ENCODE measurements at places on chromosomes 12 and 14. TPM values are rescaled to one million over a fixed set of nuclear protein-coding genes. Genes with fewer than 3 reads are reported as not detected.

- H3K4me3 ChIP-seq: no peak overlapping the region
- H3K27ac ChIP-seq: no peak overlapping the region
- peaks cover 12% of the 10 kb centered on the region for H3K4me1 ChIP-seq
- DNase-seq: peak; percentile 8
- H3K27me3 ChIP-seq: peaks cover 9% of the 10 kb centered on the region
These were observed 175.9 kb upstream of the C14orf180 start for GRCh38 chr14:104403421-104404220.

- H3K27me3 ChIP-seq: peaks cover 33% of the 10 kb centered on the region
- no peak overlapping the region for H3K27ac ChIP-seq
- H3K36me3 ChIP-seq: no peaks in the 10 kb centered on the region
These were observed 179.4 kb downstream of the PHLDA1 start for GRCh38 chr12:75852143-75852542.

The ASPG gene
- total RNA-seq: not detected

DNA sequence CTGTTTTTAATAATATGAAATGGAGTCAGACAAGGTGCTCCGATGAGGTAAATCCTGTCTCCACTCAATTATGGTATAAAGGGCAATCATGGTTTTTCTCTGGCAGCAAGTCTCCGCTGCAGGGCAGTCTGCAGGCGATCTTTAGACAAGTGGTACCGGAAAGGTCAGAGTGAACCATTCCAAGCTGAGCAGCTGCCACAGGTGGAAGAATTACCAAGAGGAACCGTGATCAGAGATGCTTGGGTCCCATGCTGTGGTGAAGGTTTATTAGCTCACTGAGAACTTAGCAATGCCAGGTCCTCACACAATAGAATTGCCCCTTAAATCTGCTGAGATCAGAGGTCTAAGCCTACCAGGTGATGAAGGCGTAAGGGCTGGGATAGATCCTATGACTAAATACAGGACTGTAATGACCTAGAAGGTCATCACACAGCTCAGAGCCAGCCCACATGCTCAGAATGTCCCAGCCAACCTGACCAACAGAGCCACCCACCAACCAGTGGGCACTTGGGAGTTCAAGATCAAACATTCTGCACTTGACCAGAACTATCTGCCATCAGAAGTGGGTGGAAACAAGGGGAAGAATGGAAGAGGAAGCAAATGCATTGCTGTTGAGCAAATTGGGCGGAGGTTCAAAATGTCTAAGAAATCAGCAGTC, 175.2 kb upstream of the BCL2L14 start:
- no peak overlapping the region for H3K4me3 ChIP-seq
- H3K4me1 ChIP-seq: peaks cover 26% of the 10 kb centered on the region
- no peak for DNase-seq
- peaks cover 2% of the 10 kb centered on the region for H3K27me3 ChIP-seq
- H3K27ac ChIP-seq: peak overlapping the region; percentile 7

The GLIPR1L1 gene
- not detected for total RNA-seq

The FAM90A1 gene
- total RNA-seq: not detected

The MMAB gene
- total RNA-seq: 42.8 TPM

DNA sequence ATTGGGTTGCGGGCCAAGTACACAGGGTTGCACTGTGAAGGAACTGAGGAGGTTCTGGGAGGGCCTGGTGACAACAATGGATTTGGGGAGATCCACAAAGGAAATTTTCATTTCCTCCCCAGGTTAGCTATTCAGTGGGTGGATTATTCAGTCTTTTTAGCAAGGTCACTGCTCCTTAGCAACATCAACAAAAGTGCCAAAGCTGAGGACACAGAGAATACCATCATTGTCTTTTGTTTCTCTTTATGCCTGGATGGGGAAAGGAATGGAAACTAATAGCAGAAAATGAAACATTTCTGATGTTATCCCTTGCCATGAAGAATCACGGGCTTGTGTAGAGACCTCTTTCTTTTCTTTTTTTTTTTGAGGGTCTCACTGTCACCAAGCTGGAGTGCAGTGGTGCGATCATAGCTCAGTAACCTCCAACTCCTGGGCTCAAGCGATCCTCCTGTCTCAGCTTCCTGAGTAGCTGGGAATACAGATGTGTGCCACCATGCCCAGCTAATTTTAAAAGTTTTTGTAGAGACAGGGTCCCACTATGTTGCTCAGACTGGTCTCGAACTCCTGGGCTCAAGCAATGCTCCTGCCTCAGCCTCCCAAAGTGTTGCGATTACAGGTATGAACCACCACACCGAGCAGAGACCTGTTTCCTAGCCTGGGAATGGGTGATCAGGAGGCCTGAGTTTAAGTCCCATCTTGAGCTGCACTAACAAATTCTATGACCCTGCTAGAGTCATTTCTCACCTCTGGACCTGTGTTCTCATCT, 6.5 kb downstream of the PPP1R3E start:
- no peaks in the 10 kb centered on the region for H3K27me3 ChIP-seq
- H3K36me3 ChIP-seq: peaks cover 27% of the 10 kb centered on the region
- DNase-seq: no peak
- H3K27ac ChIP-seq: no peak overlapping the region
- no peak overlapping the region for H3K4me3 ChIP-seq
- peaks cover 28% of the 10 kb centered on the region for H3K4me1 ChIP-seq

DNA sequence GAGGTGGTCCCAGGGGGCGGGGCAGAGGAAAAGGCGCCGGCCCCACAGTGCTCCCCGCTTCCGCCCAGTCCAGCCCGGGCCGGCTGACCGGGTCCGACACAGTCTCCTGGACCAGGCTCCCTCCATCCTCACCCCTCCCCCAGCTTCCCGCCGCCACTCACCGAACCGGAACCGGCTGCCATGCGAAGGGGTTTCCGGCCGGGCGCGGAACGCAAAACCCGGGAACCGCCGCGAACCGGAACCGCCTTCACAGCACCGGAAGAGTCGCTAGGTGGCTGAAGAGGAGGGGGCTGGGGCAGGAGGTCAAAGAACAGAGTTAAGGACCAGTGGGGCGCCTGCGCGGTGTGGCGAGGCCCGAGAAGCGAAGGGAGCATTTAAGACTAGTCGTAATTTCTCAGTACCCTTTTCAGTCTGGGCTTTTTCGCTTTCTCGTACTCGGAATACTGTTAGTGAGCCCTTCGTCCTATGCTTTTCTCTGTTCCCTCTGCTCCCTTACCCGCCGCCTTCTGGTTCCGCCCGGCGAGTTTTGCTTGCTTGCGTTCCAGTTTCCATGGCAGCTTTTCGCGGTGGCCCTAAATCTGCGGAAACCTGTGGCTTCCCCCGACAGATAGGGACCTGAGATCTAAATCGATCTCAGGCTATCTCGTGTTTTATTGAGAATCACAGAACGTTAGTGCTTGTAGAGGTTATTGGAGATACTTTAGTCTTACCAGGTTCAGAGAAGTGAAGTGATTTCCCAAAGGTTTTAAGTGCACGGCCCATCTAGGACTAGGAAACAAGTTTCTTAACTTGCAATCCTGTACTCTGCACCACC, at the start of gene SENP1:
SENP1 (minus strand) TSS at position 213 of the 814 bp plus-strand sequence. CDS start 4,607 bp downstream, outside the sequence.
- peak; percentile 92 for DNase-seq
- H3K4me3 ChIP-seq: peak within 1 kb of the TSS; percentile 88
- H3K36me3 ChIP-seq: peaks cover 8% of the 10 kb centered on the region
- peaks cover 54% of the 10 kb centered on the region for H3K4me1 ChIP-seq
- H3K27me3 ChIP-seq: no peaks in the 10 kb centered on the region
- peak within 1 kb of the TSS; percentile 94 for H3K27ac ChIP-seq

DNA sequence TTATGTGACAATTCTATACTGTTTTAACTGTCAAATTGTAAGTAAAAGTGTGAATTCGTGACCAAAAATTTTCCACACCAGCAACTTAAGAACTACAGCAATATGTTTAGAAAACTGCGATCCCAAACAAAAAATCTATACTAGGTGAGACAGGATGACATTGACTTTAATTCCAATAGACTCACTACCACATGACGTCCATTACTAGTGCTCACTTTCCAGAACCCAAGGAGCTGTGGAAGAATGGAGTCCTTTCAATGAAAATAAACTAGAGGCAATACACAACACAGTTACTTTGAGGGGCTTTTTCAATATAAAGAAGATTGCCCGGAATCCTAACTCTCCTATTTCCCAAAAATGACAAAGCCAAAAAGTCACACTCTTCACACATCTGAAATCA, 1.4 kb downstream of the EPS8 start:
- no peaks in the 10 kb centered on the region for H3K36me3 ChIP-seq
- H3K27me3 ChIP-seq: peaks cover 57% of the 10 kb centered on the region
- H3K4me3 ChIP-seq: peak overlapping the region; percentile 85
- H3K4me1 ChIP-seq: peaks cover 17% of the 10 kb centered on the region
- no peak for DNase-seq
- no peak overlapping the region for H3K27ac ChIP-seq

DNA sequence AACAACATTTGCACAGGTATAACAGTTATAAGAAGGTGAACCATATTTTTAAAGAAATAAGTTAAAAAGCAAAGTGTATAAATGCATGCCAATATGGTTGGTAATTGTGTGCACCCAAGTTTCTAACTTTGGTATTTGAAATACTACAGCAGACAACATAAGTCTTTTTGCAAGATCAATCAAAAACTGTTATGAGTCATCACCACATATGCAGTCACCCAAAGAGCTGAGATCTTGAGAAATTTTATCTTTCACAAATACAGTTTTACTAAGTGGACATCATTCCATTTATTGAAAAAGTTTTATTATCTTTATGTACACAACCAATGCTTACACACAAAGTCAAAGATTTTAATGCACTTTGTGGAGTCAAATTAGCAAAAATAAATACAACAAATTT, 7.0 kb upstream of the ACSS3 start:
- no peaks in the 10 kb centered on the region for H3K27me3 ChIP-seq
- no peaks in the 10 kb centered on the region for H3K4me1 ChIP-seq

DNA sequence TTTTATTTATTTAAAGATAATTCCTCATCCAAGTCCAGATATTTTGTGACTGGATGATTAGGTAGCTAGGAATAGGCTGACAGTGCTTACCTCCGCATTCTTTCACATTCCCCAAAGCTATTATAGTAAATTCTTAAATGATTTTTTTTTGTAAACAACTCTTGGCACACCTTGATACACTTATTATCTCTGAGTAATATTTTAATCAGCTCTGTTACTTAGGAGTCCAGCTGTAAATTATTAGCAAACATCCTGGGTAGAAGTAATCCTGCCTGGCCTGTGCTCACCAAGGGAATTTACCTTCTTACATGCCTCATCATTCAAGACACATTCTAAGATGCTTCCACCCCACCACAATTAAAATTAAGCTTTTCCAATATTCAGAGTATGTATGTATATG, 186.1 kb downstream of the SLC2A13 start:
- H3K27me3 ChIP-seq: no peaks in the 10 kb centered on the region
- H3K4me3 ChIP-seq: no peak overlapping the region
- no peak for DNase-seq
- H3K27ac ChIP-seq: no peak overlapping the region
- H3K36me3 ChIP-seq: no peaks in the 10 kb centered on the region

The ACOT2 gene
- total RNA-seq: 10.9 TPM

The PAWR gene
- total RNA-seq: 6.5 TPM

DNA sequence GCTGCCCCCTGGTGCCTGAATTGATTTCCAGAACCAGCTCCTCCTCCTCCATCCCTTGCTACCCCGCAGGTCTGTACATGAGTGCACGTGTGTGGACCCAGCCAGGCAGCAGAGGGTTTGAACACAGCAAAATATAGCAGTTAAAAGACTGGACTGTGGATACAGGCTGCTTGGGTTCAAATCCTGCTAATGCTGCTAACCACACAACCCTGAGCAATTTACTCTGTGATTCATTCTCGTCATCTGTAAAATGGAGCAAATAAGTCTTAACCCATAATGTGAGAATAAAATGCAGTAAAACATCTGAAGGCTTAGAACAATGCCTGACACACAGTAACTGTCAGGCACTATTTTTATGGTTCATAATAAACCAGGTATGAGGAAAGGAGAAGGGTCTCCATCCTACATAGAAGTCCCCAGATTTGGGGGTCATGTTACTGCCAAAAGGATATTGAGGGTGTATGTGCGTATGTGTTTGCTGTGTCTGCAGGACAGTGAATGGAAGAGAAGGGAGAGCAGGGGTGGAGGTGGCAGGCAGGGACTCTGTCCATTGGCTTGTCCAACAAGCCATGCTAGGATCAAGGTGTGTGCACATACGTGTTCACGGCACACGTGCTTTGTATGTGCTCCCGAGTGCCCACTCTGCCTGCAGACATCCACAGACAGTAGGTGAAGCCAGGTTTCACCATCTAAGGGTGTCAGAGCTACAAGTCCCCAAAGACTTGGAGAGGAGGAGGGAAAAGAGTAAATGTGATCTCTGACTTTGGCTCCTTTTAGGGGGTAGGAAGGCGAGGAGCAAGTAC, 1.5 kb upstream of the STAT6 start:
- H3K4me3 ChIP-seq: peak overlapping the region; percentile 91
- peak overlapping the region; percentile 95 for H3K27ac ChIP-seq
- H3K4me1 ChIP-seq: peaks cover 38% of the 10 kb centered on the region
- DNase-seq: no peak
- H3K36me3 ChIP-seq: peaks cover 19% of the 10 kb centered on the region
- peaks cover 5% of the 10 kb centered on the region for H3K27me3 ChIP-seq

DNA sequence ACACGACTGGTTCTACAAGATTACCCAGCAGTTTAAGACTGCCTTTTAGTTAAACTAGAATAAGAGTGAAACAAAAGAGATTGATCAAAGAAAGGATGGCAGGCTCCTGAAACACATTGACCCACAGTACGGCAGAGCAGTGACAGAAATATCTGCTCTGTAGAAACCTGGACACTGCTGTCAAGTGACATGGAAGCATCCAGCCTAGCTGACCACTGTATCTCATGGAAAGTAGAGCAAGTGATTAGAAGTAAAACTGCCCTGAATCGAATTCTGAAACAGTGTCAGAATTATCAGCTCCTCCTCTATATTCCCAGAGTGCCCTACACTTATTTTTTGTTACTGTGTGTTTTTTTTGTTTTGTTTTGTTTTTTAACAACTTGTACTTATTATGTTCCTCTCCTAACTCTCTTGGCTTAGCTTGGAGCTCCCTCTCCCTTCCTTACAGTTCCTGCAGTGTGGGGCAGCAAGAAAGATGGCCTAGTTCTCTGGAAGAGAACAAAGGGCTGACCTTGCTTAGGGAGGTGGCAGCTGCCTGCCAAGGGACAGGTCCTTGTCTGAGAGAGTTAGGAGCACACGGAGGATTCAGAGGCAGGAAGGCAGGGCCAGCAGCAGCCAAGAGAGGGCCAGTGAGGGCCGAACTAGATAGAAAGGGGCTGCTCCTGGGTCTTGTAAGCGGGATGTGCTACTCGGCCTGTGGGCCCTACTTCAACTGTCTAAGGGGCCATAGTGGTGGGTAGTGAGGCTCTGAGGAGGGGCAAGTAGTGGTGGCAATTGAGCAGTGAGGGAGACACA, 97.2 kb downstream of the PTPRR start:
- no peaks in the 10 kb centered on the region for H3K4me1 ChIP-seq
- DNase-seq: no peak
- no peak overlapping the region for H3K4me3 ChIP-seq
- no peaks in the 10 kb centered on the region for H3K27me3 ChIP-seq

- H3K4me3 ChIP-seq: no peak overlapping the region
- peaks cover 7% of the 10 kb centered on the region for H3K4me1 ChIP-seq
- H3K27ac ChIP-seq: no peak overlapping the region
- DNase-seq: no peak
- no peaks in the 10 kb centered on the region for H3K27me3 ChIP-seq
These were observed 263.4 kb upstream of the PLEKHG7 start for GRCh38 chr12:92439420-92439805.

The RERG gene
- not detected for total RNA-seq

The RILPL1 gene
- 0.91 TPM for total RNA-seq

GRCh38 chr14:100528962-100529560, 58.2 kb downstream of the BEGAIN start:
- H3K27me3 ChIP-seq: no peaks in the 10 kb centered on the region
- H3K4me1 ChIP-seq: peaks cover 15% of the 10 kb centered on the region
- H3K4me3 ChIP-seq: no peak overlapping the region
- no peak overlapping the region for H3K27ac ChIP-seq
